GM03348 (cell line): ENCODE measurements at places on chromosomes 1 and 21.

- peak; percentile 30 for DNase-seq
Measured at GRCh38 chr1:25245809-25246599, 1.2 kb downstream of the RSRP1 start.

DNA sequence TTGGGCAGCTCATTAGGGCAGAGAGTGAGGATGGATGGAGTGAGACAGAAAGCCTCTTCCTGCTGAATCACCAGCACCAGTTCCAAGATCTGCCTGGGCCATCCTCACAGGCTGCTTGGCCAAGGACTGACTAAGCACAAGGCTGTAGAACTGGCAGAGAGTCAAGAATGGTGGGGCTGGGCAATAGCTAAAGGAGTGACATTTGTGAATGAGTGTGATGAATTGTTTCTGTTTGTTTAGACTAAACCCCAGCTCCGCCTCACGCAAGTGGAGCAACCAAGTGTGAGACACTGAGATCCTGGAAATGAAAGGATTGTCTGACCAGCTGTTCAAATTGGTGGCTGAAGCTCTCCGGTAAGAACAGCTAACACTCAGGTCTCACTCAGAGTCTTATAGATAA is 38.6 kb downstream of the BRINP2 start:
- peak; percentile 92 for DNase-seq

- no peak for DNase-seq
Measured at GRCh38 chr21:27315373-27315772, 348.5 kb upstream of the ADAMTS5 start.

- DNase-seq, result no peak
Measured at GRCh38 chr1:9150582-9151327, 21.9 kb upstream of the GPR157 start.

DNA sequence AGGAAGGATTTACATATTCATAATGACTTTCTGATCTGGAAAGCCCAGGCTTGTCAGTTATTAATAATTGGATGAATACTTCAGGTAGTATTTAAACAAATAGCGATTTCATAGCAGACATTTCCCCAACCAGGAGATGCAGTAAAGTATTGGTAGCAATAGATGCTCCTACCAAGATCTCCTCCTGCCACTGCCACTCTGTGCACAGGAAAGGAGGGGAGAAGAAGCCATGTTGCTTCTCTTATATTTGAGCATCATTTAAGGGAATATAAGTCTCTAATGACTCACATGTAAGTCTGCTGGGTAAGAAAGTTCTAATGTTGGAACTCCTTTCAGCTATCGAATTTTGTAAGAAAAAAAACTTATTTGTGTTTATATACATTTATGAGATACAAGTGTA is 420 bp upstream of the IFI16 start:
- DNase-seq, result no peak

DNA sequence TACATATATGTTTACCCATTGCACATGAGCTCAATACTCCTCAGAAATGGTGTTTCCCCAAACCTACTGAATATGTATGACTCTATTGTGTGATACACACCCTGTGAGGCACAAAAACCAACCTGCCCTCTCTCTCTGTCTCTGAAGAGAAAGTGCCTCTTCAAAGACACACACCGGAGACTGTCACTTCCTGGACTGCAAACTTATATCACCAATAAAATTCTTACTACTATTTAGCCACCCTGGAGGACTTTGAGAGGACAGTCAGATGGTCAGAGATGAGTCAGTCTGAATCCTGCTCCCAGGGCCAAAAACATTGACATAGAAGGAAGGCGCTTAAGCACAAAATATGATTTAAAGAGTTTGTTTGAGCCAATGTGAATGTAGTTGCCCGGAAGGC is 110.4 kb downstream of the PPIAL4G start:
- no peak for DNase-seq

DNA sequence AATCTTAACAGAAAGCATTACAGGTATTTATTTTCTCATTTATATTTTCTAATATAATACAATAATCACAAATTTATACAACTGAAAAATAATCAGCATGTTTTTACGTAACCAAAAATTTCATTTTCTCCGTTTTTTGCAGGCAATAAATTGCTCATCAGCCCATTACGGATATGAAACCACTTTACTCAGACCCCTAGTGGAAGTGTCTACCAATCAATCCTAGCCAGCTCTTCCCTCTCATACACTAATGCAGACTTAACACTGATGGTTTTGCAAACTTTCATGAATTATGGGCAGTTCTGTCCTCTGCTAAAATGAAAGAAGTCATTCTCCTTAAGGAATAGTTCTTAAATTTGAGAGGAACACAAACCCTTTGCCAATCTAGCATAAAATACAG is 124.7 kb downstream of the EIF4G3 start:
- DNase-seq, result no peak

DNA sequence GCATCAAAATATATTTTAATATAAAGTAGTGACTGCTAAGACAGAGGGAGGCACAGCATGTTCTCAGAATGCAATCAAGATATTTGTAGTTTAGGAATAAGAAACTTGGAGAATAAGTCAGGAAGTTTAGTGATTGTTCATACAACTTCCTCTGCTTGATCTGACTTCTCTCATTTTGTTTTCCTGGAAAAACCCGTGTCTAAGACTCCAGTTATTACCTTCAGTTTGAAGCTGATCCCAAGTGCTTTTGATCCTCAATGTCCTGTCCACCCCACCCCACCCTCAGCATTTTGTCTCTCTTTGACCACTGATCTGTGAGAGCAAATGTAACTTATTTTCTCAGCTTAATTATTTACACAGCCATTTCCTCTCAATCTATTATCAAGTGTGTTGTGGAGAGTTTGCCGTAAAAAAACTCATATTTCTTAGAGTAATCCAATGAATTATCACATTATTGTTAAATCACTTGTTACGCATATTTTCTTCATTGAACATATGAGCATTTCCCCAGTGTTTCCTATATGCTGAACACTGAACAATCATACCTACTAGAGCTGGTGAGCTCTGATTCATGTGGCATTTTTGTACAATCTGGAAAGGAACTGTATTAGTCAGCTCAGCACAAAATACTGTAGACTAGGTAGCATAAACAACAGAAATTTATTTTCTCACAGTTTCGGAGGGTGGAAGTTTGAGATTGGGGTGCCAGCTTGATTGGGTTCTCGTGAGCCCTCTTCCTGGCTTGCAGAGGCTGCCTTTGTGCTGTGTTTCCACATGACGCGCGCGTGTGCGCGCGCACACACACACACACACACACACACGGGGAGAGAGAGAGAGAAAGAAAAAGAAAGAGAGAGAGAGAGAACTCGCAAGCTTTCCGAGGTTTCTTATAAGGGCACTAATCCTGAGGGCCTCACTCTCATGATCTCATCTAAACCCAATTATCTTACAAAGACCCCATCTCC is 65.5 kb upstream of the DPYD start:
- no peak for DNase-seq

GRCh38 chr21:36626791-36627190 is 72.1 kb upstream of the SIM2 start:
- DNase-seq, result no peak

DNA sequence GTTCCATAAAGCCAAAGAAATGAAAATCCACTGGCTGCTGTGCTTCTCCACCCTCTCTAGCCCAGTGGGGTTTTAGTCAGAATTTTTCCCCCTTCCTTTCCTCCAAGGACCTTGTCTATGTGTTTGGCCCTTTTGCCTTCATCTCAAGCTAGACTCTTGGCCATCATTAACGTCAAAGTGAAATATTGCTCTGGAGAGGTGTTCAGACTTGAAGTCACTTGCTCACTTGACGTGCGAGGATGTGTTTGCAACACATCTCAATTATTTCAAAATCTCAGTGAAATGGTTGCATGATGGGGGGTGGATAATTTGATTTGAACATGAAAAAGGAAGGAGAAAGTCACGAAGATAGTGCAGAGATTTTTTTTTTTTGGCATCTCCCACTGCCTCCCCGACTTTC is 13.6 kb downstream of the EVA1C start:
- no peak for DNase-seq

DNA sequence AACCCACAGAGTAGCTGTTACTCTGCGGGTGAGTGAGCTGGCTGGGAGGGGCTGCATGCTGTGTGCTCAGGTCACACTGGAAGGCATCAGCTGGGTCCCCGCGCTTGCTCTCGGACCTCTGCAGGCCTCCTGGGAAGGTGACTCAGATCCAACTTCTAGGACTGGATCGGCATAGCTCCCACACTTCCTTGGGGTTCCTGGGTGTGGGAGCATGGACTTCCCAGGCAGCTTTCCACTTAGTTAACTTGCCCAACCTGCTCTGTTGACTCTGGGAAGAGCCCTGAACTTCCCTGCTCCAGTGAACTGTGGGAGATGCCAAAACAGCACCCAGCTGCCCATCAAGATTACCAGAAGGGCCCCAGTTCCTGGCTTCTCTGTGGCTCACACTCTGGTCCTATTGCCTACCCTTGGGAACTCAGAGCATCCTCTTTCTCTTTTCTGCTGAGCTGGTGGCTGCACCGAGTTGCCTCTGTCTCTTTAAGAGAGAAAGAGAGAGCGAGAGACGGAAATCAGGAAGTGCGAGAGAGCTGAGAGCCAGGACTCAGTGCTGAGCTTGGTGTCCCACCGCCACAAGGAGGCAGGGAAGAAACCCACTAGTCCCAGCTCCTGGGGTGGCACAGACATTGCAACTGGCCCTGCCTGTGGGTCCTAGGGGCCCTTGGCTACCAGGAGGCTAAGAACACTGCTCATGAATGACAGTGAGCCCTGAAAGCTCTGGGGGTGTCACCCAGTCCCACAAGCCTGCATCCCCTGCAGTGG is at the start of gene IKBKE:
IKBKE (plus strand) TSS at position 544 of the 759 bp plus-strand sequence. CDS start 2,752 bp downstream, outside the sequence.
- DNase-seq, result peak; percentile 83

DNA sequence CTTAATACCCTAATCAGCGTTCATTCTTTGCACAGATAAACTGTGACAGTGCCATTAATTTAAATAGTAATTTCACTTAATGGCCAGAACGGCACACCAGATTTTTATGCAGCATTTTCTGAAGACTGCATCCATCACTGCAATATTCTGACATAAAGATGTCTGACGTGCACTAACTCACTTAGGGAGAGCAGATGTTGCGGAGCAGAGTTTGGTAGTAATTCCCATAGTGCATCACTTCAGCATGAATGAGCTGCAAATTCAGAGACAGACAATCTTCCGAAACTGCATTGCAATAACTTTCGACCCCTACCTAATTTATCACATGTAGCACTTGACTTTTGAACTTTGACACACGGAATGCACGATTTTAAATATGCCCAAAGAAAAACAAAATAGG is 225.3 kb downstream of the KCTD3 start:
- no peak for DNase-seq

GRCh38 chr21:24046829-24047443 is 1560.3 kb downstream of the MRPL39 start:
- DNase-seq, result no peak

DNA sequence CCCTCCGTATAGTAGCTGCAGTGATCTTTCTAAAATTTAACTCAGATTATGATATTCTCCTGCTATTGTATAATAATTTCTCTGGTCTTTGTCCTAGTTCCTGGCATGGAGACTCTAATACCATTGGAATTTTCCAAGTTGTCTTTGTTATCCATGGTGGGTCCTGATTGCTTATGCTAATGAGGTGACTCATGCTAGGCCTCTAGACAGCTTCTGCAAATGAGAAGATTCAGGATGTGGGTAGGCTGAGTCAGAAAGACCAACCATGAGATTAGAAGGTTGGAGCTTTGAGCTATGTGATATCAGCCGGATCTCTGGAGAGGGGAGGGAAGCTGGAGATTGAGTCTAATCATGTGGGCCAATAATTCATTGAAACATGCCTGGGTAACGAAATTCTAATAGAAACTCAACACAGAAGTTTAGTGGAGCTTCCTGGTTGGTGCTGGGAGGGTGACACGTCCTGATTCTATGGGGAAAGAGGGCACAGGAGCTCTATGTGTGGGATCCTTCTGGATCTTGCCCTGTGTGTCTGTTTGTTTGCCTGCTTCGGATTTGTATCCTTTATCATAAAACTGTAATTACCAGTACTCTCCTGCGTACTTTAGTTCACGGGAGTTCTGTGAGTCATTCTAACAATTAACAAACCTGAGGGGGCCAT is 73.2 kb upstream of the CNIH3 start:
- DNase-seq, result peak; percentile 80

GRCh38 chr1:45016767-45017166 is 4.7 kb downstream of the UROD start:
- DNase-seq, result no peak
